Stimulated activated CD4-positive, alpha-beta T cell treated with anti-CD3 and anti-CD28 coated beads, Interleukin-12 subunit alpha, Interleukin-12 subunit beta, amount 100 ng/mL, for 4 hours (primary cell): ENCODE measurements at places on chromosomes 3 and 15.
A peak's percentile ranks its signal among the peaks of the same experiment; 100 is the strongest.

DNA sequence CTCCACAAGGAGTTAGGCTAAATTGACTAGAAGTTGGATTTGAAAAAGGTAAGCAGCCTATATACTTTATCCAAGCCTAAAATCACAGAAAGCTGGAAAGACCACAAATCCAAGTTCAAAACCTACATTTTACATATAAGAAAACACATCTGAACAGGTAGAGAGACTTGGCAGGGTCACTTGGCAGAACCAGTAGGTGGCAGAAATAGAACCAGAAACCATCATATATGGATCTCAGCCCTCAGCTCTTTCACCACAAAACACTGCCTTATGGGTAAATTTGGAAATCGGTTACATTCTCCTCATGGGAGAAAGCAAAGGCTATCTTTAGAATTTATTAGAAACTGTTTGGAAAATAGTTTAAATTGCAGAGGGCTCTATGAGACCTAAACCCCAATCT is 44.2 kb downstream of the MKRN2 start:
- no peak for DNase-seq

DNA sequence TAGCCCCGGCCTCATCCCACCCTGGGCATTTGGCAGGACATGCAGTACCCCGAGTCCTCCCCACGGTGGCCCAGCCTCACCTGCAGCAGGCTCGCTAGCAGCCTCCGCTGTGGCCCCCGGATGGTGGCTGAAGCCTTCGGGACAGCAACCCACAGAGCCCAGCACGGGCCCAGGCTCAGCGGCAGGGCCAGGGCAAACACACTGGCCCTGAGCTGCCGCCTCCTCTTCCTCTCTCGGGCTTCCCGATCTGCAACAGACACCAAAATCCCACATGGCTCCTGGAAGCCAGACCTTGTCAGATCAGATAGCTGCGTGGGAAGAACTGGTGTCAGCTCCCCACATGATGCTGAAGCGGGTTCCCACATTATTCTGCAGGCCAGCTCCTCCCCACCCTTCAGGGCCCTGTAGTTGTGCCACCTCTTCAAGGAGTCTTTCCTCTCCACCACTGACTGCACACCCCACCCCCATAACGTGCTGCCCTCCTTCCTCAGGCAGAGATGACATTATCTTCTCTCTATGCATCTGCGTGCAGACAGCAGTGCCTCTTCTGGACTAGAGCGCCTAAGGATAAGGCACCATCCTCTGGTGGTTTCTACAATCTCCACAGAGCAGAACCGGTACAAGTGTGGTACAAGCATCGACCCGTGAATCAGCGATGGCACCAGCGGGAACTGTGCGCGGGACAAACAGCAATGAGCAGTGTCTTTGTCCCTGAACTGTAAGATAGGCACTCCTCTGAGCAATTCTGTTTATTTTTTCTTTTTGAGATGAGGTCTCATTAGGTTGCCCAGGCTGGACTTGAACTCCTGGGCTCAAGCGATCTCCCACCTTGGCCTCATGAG is 9.5 kb downstream of the TMEM44 start:
- DNase-seq = no peak

DNA sequence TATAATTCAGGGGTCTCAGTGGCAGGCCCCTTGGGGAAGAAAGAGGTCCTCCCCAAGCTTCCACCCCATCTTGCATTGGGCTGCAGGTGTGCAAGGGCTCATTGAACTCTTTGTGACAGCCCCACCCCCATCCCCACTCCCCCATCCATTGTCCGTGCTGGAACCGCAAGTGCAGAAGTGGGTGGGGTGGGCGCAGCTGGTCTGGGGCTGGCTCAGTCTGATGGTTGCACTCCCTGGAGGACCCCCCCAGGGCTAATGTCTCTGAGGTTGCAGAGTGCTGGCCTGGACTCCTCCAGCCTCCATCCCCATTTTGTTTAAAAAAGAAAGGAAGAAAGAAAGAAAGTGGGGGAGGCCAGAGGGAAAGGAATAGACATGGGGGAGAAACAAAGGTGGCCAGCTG is 42.3 kb upstream of the ARL8B start:
- DNase-seq = no peak

DNA sequence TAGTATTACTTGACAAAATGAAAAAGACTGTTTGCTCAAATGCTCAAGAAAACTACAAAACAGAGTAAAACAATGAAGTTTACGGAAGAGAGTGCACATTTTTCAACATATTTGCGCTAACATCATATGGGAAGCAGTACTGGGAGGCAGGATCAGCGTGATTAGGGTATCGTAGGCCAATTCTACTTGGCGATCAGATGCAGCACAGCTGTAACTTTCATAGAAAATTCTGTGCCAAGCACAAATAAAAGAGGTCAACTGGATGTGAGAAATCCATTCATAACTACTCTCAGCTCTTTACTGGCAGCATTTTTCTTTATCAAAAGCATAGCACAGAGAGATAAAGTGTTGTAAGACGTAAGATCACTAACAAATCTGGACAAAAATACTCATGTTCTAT is 1196.3 kb upstream of the GBE1 start:
- DNase-seq = no peak

- peak; percentile 3 for DNase-seq
Observed at GRCh38 chr15:37764733-37765191, 169.7 kb upstream of the TMCO5A start.

- DNase-seq = no peak
Observed at GRCh38 chr3:197169028-197169427, 129.4 kb downstream of the DLG1 start.

GRCh38 chr3:42182555-42182954 is 83.4 kb downstream of the CCK start:
- DNase-seq = no peak

DNA sequence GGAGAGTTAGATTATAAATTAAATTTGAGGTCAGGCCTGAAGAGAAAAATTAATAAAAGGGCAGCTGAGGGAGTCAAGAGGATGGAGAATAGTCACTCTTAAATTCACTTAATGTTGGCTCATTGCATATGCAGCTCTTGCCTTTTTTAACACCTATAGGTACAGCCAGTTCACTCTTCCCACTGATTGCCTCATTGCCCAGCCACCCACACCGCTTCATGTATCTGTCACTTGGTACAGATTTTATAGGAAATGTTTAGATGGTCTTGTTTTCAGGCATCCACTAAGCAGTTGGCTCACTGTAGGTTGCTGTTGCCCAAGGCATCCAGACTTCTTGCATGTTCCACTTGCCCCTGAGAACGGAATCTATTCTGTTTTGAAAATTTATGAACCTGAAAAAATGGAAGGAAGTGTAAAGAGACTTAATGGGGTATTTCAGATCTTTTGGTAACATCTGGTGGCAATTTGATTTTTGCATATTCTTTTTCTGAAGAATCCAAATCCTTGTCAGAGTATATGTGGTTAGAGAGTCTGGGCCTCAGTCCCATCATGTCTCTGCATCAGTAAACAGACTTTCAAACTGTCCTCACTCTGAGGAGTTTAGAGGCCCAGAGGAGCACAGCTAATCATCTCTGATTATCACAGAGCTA is 151.9 kb downstream of the RBPMS2 start:
- DNase-seq = no peak

DNA sequence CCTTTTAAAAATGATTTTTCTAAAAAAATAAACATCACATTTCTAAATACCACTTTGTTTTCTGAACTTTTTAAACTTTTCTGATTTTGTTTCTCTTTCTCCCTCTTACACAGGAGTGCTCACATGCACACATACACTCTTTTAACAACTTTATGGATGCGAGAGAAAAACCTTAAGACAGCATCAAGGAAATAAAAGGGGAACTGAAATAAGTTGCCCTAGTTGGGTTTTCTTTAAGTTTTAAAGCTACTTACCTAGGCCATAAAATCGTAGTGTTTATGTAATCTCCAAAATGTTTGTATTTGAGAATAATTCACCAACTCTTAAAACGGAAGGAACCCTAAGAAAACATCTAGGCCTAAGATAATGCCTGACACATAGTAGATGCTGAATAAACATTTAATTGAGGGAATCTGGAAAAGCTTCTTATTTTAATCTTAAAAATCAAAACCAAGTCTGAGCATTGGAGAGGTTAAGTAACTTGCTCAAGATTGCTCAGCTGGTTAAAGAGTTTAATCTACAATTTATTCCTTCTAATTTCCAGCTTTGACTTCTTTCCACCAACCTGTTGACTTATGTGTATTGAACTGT is 1.2 kb upstream of the BBX start:
- no peak for DNase-seq

GRCh38 chr3:82080261-82080660 is 318.8 kb upstream of the GBE1 start:
- DNase-seq = no peak
